ENCODE measurements at places on chromosomes 2 and 18. TPM values are rescaled to one million over a fixed set of nuclear protein-coding genes. Genes with fewer than 3 reads are reported as not detected.

- peak; percentile 60 for DNase-seq
Observed at GRCh38 chr2:3466482-3466863, 52.9 kb downstream of the ADI1 start.

DNA sequence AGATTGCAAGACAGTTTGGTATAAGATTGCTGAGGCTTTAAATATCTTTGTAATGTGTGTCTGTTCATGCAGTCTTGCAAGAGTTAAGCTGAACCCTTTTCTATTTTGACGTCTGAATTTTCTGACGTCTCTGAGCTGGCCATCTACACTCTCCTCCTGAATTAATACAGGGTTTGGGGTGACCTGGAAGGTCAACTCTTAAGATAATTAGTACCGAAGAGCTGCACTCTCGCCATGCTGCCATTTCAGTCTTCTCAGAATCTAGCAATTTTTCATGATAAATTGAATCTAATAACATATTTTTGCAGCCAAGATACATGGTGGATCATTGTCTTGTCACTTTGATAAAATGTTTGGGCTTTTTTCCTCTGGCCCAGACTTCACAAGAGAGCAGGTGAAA lies 1245.2 kb upstream of the CELF4 start:
- no peak for DNase-seq

DNA sequence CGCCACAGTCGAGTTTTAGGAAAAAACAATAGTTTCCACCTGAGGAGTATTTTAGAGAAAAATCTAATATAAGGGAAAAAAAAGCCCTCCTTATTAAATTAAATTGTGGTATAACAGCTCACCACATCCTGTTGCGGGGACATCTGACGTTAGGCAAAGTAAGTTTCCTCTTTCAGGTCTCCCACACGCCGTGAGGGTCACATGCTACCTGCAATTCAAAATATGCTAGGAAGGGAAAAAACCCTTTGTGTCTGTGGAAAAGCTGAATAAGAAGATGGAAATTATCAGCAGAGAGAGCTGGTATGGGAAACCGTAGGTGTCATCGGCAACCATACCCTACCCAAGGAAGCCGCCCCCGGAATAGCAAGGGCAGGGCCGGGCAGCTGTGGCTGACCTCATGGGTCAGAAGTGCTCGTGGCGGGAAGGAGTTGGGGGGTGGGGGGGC lies 128.0 kb downstream of the NFATC1 start:
- no peak for DNase-seq

- no peak for DNase-seq
Observed at GRCh38 chr2:28991021-28991420, 9.9 kb downstream of the TOGARAM2 start.

- DNase-seq = no peak
Observed at GRCh38 chr18:24567199-24567598, 106.8 kb downstream of the HRH4 start.

GRCh38 chr2:105977807-105978206 lies 216.3 kb downstream of the UXS1 start:
- no peak for DNase-seq

DNA sequence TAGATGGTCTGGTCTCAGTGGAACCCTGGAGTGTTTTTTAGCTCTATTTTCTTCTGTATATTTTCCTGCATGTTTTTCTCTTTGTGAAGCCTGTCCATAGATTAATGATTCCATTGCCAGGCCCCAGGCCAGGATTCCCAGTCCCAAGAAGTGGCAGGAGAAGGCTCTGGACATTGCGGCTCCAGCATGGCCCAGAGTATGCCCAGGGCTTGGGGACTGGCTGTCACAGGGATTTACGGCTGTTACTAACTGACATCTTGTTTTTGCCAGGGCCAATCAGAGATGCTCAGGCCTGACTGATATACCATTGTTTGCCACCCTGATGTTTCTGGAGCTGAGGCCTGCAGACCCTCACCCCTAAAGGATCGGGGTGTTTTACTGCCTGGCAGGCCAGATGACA lies 59.0 kb downstream of the PRKCE start:
- no peak for DNase-seq

GRCh38 chr2:45000921-45001868 lies 8.1 kb downstream of the SIX2 start:
- DNase-seq = no peak

DNA sequence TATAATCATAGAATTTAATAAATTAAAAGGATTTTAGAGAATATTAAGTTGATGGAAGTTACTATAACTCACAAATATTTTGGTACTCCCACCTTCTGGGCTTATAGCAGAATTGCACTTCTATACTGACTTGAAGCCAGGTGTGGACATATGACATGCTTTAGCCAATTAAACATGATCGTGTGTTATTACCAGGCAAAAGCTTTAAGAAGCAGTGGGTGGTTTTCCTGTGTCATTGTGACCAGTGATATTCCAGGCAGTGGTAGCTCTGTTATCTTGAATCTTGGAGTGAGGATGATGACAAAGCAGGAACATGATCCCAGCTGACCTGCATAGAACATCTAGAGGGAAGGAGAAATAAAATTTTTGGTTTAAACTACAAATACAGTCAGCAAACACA lies 370.9 kb upstream of the ZEB2 start:
- no peak for DNase-seq

- DNase-seq = no peak
Observed at GRCh38 chr18:68342039-68342659, 372.8 kb downstream of the TMX3 start.

DNA sequence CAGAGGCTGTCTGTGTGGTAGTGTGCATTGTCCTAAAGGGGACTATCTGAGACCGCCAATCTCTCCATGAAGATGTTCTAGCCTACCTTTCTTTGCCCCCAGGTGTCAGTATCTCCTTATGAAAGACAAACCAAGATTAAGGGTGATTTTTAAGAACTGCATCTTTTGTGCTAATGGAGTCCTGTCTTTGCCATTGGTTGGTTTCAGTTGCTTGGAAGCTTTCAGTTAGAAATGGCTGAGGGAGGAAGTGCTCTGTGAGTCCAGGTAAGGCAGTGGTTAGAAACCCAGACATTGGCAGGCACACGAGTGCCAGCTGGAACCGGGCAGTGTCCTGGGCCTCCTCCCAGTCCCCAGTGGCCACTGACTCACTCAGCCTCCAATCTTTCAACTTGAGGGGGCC lies 111.3 kb downstream of the DOCK10 start:
- DNase-seq = no peak

DNA sequence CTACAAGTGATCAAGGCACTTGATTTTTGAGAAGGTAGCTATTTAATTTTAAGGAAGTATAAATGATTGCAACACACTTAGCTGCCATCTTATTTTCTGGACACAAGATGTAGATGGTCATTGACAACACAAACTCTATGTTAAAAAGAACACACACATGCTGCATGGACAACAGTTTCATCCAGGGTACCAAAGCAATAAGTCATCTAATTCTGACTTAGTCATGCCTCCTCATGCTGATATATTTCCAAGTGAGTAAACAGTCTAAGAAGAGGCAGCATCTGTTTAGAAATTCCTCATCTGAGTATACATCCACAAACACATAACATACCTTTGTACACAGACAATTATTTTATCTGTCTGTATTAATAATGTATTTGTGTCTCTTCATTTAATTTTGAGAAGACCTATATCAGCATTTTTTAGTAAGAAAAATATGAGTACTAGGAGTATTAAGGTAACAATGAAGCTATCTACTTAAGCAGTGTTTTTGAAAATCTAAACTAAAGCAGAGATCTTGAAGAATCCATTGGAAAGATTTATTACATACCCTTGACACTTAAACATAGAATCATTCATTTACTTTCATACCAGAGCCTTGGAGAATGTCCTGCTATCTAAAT lies 84.9 kb downstream of the SCN1A start:
- no peak for DNase-seq

DNA sequence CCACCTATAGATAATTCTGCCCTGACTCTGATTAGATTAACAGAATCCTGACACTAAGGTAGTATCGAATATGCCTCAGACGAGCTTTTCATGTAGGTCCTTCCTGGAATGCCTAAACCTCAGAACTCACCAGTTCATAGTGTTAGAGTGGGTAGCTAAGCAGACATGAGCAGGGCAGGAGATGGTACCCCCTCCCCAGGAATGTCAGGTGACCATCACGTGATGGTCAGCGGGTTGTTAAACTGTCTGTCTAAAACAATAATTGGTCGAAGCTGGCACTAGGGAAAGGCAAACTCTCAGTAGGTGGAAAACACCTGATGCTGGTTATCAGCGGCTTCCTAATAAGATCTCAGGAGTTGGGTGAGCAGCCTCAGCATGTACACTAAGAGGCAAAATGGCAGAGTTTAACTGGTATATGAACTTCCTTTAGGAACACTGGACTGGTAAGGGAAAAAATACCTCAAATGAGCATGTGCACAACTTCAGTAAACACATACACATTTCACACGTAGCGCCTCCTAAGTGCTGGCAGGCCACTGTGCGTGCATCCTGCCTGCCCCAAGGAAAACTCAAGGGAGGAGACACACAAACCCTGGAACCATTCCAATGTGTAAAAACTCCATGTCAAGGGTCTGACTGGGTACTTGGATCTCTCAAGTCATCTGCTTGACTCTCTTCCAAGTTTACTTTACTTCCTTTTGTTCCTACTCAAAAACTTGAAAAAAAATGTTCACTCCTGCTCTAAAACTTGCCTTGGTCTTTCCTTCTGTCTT lies 339.5 kb downstream of the GULP1 start:
- no peak for DNase-seq

DNA sequence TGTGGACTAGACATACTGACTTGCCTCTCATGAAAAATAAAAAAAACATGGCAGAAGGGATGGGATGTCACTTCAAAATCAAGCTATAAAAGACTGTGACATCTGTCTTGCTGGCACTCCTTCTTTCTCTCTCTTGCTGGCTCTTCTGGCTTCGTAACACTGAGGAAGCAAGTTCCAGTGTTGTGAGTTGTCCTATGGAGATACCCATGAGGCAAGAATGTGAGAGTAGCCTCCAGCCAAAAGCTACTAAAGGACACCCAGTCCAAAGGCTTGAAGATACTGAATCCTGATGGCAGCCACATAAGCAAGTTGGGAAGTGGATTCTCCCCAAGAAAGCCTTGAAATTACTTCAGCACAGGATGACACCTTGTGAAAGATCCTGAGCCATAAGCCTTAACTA lies 376.1 kb upstream of the TMEFF2 start:
- no peak for DNase-seq

DNA sequence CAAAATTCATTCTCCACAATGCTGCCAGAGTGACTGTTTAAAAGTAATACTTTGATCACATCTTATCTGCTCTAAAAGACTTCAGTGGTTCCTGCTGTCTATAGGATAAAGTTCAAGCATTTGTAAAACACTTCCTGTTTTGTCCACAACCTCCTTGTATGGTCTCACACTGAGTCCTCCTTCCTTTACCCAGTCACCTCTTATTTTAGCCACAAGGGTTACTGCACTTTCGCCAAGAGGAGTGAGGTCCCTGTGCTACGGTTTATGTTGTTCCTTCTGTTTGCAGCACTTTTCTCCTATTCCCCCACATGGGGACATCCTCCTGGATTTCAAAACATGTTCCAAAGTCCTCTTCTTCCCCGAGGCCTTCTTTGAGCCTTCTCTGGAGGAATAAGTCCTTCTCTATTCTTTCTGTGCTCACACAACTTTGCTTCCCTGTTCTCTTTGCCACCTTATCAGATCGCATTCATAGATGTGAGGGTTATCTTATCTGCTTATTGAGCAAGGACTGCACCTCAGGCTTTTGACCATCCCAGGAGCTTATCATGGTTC lies 112.2 kb upstream of the NABP1 start:
- no peak for DNase-seq

DNA sequence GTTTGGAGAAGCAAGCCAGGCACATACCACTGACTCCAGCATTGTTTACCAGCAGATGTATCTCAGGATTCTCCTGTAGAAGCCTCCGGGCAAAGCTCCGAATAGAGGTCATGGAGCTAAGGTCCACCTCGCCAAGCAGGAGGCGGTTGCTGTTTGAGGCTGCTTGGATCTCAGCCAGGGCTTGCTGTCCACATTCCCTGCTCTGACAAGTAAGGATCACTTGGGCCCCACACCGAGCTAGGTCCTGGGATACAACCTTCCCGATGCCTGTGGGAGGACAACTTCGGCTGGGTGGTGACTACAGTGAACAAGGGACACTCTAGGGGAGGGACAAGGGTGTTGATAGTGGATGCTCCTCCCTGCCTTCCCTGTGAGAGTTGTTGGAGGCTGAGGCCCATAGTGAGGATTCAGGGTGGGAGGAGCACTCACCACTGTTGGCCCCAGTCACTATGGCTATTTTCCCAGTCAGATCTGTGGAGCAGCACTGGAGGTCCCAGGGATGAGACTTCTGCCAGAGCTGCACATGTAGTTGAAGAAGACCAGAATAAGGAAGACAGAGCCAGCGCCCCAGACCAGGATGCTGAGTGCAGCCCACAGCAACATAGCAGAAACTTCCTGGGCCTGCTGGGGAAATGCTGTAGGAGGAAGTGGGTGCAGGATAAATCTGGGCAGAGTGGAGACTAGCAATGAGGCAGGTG lies 8.3 kb downstream of the C2orf81 start:
- DNase-seq = no peak

DNA sequence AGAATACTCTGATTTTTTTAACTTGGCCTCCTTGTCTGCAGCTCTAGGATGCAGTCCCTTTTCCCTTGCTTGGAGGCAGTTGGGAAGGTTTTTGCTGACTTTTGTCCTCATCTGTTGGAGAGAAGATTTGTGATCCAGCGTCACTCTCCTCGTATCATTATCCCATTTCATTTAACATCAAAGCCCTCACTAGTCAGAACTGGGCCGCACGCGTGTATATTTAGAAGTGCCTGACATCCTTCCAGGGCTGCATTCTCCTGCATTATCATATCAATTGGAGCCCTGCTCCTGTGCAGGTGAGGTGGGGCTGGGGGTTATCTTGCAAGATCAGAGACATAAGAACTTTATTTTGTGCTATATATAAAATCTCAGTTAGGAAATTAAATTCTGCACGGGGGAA lies 435.1 kb upstream of the HS6ST1 start:
- DNase-seq = no peak

DNA sequence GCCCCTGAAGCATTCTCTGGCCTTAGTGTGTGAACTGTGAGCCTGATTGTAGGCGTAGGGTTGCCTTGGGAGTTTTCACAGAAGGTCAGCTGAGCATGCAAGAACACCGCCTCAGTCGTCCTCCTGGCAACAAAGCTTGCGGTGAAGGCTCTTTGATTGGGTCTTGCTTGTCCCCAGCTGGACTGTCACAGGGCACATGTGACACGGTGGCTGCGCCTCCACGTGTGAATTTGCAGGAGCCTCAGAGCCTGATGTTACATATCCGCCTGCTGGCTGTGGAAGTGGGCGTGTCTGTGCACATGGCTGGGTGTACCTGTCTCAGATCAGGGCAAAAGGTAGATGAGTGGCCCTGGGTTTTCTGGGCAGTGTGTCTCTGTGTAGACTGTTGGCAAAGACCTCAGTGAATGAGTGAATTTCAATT lies 228.7 kb downstream of the HAUS1 start:
- no peak for DNase-seq

GRCh38 chr2:142462306-142462705 lies 331.5 kb upstream of the LRP1B start:
- DNase-seq = no peak

The BCL2L11 gene
- total RNA-seq = 9.1 TPM

The KRCC1 gene
- total RNA-seq = 23.8 TPM

The CHRNG gene
- total RNA-seq = not detected

The GALR1 gene
- not detected for total RNA-seq

The CFC1 gene
- not detected for total RNA-seq

The INPP1 gene
- total RNA-seq = 16.0 TPM

The LONRF2 gene
- total RNA-seq = 14.9 TPM

The UPP2 gene
- not detected for total RNA-seq

Data from Right ventricle myocardium inferior (tissue), 1 donor.